ENCODE measurements at places on chromosomes 7 and 10.
A peak's percentile ranks its signal among the peaks of the same experiment; 100 is the strongest.

- DNase-seq = no peak
Observed at GRCh38 chr10:48493083-48493871, 111.6 kb downstream of the ARHGAP22 start.

DNA sequence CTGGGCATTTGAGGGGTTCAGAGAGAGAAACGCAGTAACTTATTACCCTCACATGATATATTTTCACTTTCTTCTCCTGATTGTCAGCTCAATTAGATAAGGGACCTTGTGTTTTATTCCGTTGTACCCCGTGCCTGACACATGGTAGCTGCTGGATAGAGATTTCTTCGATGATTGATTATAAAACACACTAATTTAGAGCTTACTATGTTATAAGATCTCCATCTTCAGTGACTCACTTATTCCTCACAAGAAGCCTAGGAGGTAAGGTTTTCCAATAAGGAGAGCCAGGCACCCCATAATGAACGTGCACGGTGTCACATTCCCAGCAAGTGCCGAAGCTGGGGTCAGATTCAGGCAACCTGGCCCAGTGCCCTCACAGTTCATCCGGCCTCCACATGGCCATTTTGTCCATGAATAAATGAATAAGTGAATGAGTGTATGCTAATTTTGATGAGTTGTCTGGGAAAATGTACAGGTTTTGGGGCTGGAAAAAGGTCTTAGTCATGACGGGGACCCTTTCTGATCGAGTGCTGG, 138.1 kb upstream of the CDCA7L start:
- no peak for DNase-seq

GRCh38 chr7:140723006-140723405, 26.5 kb downstream of the NDUFB2 start:
- peak; percentile 44 for DNase-seq

GRCh38 chr7:75565132-75565837, 73.2 kb downstream of the SPDYE5 start:
- DNase-seq = no peak

- peak; percentile 16 for DNase-seq
Observed at GRCh38 chr10:93462881-93463280, 19.3 kb downstream of the MYOF start.

Measured in CD4-positive, alpha-beta T cell treated with Interleukin-4 for 4 hours (primary cell).